ENCODE measurements at places on chromosomes 4 and X.

DNA sequence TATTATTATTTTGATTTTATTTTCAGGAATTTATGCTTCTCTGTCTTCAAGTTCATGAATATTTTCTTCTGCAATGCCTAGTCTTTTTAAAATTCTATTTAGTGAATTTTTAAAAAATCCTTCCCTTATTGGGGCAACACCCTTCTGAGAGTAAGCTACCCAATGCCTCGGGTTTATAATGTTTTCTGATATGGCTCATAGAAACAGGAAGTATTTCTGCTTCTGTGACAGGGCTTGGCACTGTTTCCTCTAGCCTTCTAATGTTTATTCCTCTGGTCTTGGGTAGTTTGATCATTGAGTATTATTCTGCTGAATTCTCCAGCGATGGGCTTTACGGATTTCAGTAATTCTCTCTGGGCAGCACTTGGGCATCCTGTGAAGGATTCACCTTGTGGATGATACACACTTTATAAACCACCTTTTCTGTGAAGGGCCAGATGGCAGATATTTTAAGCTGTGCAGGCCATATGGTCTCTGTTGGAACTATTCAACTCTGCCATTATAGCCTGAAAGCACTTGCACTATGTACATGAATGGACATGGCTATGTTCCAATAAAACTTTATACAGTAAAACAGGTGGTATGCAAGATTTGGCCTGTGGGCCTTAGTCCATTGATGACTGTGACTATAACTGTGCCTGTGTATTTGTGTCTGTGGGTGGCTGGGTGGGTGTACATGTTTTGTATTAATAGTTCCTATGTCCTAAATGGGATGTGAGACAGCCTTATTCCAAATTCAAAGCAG lies 95.9 kb upstream of the FAT1 start:
- DNase-seq: no peak

- DNase-seq: no peak
Measured at GRCh38 chr4:163332526-163333406, at the start of gene NPY1R. TSS of gene NPY1R (minus strand) at chr4:163332596. CDS start at chr4:163326554, 6,042 bp downstream.

DNA sequence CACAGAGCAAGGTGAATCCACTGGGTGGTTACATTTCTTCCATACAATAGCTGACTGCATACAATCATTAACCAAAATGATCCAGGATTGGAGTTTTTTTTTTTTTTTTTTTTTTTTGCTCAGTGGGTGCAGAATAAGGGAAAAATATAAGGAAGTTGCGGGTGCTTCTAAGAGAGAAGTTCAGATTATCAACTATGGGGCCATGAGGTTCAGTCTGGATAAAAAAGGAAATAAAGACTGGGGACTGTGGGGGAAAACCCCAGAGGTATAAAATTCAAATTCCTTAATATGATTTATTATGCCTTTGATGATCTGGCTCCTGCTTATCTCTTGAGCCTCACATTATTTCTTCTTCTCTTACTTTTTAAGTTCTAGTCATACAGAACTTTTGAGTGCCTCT lies 5.9 kb upstream of the EIF1AX start:
- no peak for DNase-seq

- no peak for DNase-seq
Measured at GRCh38 chr4:6905516-6906445, 3.8 kb upstream of the TBC1D14 start.

- DNase-seq: no peak
Measured at GRCh38 chr4:140571620-140572019, 2.9 kb upstream of the UCP1 start.

GRCh38 chr4:26372525-26373172 lies 51.8 kb downstream of the RBPJ start:
- no peak for DNase-seq

GRCh38 chr4:54226404-54227255 lies 2.5 kb upstream of the PDGFRA start:
- DNase-seq: no peak

DNA sequence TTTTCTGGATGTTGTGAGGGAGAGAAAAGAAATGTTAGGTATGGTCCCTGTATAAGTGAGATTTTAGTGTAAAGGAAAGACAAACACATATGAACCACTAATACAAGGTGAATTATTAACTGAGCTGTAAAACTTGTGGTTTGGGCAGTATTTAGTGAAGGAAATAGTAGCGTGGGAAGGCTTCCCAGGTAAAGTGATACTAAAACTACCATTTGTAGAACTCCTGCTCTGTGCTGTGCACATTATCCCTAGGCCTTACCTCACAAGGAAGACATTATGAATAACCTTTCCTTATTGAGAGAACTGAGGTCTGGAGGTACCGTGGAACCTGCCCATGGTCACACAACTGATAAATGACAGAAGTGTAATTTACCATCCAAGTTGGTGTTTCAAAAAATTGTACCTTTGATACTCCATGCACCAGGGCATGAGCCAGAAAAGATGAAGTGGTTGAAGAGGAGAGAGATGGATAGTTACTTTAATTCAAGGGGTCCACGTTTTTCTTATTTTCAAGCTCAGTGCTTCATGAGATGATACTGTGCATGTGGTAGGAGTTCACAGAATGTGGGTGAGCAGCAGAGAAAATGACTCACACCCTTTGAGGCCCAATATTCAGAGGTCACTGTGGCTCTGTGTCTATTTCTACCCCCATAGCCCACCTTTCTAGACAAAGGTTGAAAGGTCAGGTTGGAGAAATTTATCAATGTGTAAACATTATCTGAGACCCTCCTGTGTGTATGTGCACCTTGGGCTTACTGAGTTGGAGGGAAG lies 2.6 kb upstream of the VSIG4 start:
- DNase-seq: no peak

DNA sequence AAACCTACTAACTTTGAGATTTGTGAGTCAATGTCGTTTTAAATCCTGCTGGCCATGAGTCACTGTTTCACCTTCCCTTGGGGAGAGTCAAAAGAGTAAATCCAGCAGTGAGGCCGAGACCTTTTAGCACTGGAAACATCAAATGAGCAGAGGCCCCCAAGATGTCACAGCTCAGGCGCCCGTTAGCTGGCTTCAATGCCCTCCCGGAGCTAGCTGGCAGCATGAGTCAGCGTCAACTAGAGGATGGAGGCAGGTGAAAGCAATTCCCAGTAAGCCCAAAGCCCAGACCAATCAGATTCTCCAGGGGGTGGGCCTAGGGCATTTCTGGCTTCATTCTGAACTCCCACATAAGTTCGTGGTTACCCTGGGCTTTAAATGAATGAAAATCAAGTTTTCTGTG lies 170.9 kb downstream of the CLCN4 start:
- no peak for DNase-seq

DNA sequence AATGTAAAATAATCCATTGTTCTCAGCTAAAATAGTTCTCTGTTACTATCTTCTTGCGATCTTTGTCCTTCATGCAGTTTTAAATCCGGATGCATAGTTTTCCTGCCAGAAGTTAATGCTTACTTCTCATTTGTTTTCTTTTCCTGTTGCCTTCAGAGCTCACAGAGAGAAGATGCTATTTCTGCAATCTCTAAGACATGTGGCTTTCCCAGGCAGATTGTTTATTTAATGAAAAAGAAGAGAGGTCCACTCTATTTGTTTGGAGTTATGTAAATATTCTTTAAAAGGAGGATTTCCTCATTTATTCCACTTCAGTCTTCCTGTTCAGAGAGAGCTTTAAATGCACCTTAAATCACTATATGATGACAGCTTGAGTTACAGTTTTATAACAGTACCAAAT lies 39.3 kb upstream of the HPGD start:
- no peak for DNase-seq

DNA sequence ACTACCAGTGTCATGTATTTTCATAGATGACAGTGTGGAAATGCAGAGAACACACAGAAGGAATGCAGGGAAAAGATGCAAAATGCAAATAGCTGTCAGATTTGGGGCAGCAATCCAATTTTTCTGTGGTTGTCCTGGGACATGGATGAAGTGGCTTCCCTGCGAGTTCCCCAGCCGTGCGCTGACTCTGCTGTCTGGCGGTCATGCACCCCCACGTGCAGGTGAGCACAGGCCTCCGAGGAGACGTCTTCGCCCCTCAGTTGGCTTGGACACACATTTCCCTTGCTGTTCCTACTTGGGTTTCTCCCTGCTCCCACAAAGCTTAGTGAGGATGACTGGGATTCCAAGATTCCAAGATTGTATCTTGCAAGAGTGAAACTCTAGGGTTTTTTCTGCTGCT lies 24.4 kb downstream of the BLOC1S4 start:
- DNase-seq: no peak

GRCh38 chr4:3334316-3334715 lies 41.5 kb downstream of the RGS12 start:
- DNase-seq: no peak

DNA sequence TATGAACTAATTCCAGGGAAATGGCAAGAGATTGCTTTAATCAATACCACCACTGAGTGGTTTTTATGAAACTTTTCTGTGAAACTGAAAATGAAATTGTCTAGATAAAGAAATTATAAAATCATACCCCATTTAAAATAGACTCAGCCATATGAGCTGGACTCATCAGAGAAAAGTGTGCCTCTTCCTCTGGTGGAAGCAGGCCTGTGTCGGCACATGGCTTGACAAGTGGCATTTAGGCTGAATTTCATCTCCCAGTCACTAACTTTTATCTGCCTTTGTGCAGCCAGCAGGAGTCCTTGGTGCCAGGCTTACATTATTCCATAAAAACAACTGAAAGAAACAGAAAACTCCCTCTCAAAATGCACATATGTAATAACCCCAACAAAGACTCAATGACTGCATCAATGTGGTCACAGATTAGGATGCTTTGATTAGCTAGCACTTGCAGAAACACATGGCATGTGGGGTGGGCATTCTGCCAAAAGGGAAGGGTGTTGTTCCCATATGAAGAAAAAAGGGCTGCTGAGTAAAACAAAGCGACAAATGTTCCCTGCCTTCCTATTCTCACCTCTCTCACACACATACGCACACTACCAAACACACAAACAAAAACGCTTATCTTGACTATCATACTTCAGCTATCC lies 232.3 kb downstream of the PABPC4L start:
- no peak for DNase-seq

- no peak for DNase-seq
Measured at GRCh38 chr4:44121210-44121609, 327.4 kb downstream of the KCTD8 start.

GRCh38 chr4:167595898-167596297 lies 361.6 kb upstream of the SPOCK3 start:
- no peak for DNase-seq

- DNase-seq: no peak
Measured at GRCh38 chrX:53354669-53355068, 67.8 kb downstream of the SMC1A start.

DNA sequence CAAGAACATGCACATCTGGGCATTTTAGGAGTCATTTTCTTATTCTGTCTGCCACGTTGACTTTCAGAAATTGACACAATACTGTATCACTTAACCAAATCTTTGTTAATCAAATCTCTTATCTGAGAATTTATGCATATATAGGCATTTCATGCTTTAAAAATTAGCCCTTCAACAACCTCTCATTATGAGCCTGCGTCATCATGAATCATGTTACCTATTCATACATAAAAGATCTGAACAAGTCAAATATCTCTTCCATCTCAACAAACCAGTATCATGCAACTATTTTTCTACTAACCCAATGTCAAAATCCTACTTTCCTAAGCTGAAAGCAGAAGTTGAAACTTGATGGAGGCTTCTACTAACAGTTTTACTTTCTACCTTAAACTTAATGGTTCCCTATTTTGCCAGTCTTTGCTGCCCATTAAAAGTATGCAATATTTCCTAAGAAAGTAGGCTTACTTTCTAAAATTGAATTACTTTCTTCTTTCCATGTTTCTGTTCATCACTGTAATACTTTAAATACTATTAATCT lies 1.8 kb downstream of the ADAM29 start:
- DNase-seq: no peak

DNA sequence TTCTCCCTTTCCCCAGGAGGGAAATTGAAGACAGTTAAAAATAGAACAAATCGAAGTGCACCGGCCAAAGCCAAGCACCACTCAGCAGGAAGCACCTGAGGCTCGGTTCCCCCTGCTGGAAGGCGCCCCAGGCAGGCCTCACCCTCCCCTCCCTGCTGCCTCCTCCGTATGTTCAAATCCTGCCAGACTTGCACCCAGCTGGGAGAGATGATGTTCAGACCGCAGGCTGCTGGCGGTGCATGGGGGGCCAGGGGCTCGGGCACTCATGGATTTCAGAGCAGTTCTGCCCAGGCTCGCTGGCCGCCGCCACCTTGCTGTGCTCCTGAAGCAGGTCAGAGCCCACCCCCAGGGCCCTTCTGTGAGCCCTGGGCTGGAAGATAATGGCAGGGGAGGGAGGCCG lies 91.4 kb downstream of the DCTD start:
- DNase-seq: no peak

DNA sequence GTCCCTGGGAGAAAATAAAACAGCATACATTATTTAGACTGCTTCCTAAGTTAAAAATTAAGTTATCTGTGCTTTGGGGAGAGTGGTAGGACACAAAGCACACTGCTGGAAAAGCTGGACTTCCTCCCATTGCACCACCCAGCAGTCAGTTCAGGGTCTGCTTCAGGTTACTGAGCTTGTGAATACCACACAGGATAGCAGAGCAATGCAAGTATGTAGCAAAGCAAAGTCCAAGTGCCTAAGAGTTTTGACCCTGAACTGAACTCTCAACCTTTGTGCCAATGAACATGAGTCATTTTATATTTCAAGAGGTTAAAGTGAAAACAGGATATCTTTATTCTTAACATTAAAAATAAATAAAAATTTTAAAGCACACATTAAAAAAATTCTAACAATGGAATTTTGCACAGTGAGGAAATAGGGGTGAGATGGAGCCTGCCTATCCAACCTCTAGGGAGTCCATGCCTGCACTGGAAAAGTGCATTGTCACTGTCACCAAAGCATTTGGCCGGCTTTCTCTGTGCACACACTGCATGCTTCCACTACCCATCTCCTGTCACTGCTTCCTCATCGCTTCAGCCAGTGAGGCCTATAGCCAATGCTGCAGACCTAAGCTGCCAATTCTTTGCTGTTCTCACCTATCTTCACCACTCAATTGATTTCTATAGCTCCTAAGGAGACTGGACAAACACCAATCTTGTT lies 50.9 kb downstream of the ABCG2 start:
- DNase-seq: no peak

DNA sequence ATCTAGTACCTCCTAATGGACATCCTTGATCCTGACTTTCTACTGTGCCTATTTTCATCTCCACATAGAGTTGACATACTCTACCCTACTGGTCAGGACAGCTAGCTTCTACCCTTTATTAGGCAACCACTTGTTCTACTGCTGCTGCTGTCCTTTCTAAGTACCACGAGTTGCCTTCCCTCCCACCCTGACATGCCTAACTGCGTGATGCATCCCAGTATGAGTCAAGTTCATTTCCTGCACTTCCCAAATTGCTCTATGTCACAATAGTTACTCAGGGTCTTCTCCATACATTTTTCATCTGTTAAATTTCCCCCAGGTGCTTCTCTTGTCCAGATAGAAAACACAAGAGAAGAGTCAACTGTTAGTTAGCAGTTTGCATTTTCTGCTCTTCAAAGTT lies 133.4 kb downstream of the TBC1D19 start:
- no peak for DNase-seq

Data from stimulated activated CD4-positive, alpha-beta T cell treated with anti-CD3 and anti-CD28 coated beads, Interleukin-15, amount 100 ng/mL, for 1 hour (primary cell).